T-helper 9 cell (primary cell): ENCODE measurements at places on chromosomes 6 and 20.

- no peak for DNase-seq
These were observed 24.5 kb downstream of the YTHDF1 start for GRCh38 chr20:63191400-63191799.

DNA sequence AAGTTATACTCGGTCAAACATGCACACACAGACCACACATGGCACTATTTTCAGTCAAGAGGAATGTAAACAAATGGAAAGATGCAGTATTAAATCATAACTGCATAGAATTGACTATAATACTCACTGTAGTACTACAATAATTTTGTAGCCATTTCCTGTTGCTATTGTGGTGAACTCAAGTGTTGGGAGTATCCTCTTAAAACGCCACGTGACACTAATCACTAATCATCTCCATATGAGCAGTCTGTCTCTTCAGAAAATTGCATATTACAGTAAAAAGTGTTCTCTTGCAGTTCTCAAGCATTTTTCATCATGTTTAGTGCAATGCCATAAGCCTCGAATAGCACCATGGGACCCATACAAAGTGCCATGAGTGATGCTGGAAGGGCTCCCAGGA, 258.7 kb upstream of the ID4 start:
- no peak for DNase-seq

DNA sequence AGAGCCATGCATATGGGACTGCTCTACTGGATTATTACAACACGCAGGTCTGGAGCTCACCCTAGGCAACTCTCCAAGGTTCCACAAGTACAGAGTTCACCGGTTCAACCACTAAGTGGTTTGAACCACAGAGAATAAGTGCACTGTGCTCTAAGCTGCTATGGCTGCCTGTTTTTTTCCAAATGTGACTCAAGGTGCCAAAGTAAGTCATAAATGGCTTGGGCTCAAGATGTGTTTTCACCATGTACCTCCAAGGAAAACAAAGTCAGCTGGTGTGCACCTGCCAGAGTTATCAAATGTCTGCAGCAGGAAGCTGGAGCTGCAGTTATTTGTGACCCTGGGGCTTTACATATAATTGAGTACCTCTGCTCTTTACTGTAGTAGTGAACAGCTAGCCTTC, 76.7 kb downstream of the PREP start:
- no peak for DNase-seq

DNA sequence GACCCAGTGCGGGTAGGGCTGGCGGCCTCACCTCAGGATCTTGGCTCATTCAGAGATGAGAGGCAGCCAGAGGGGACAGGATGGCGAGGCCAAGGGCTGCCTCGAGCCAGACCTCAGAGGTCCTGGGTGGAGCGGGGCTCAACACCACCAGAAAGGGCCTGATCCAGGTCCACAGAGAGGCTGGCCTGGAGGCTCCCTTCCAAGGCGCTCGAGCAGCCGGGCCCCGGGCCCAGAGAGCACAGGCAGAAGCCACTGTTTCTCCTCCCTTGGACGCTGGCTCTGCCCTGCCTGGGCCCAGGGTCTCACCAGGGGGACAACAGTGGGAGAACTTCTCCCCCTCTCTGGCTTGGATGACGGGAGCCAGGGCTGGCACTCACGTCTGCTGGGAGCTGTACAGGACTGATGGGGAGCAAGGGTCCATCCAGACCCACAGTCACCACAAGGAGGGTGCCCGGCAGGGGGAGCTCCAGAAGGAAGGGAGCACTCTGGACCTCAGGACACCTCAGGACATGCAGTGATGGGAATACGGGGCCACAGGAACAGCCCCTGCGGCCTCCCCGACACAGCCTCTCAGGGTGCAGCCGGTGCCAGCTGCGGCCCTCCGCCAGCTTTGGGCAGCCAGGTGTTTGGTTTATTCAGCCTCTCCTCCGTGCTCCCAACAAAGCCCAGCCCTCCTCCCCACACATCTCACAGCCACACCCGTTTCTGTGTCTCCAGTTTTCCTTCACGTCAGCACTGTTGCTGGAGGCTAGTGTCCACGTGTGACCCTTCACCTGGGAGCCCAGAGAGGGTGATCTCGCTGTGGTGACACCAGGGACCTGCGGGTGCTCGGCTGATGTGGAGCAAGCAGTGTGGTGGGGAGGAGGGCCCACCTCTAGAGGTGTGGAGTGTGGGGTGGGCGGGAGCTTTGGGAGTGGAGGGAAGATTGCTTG, 8.7 kb downstream of the RPS21 start:
- no peak for DNase-seq

DNA sequence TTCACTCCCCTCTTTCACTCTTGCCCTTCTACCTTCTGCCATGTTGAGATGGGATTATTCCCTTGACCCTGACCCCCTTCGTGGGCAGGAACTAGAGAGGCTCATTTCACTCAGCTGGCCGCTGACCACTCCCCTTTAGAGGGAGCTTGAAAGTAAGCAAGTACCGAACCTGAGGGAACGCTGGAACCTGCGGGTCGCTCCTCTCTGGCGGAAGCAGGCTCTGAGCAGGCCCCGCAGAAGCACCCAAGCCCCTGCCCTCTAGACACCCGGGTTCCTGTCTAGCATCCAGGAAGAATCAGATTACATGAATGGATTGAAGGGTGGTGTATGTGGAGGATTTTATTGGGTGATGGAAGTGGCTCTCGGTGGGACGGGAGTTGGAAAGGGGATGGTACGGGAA, 11.9 kb upstream of the MYCT1 start:
- no peak for DNase-seq

GRCh38 chr20:62066339-62066982, 780 bp upstream of the TAF4 start:
- no peak for DNase-seq

DNA sequence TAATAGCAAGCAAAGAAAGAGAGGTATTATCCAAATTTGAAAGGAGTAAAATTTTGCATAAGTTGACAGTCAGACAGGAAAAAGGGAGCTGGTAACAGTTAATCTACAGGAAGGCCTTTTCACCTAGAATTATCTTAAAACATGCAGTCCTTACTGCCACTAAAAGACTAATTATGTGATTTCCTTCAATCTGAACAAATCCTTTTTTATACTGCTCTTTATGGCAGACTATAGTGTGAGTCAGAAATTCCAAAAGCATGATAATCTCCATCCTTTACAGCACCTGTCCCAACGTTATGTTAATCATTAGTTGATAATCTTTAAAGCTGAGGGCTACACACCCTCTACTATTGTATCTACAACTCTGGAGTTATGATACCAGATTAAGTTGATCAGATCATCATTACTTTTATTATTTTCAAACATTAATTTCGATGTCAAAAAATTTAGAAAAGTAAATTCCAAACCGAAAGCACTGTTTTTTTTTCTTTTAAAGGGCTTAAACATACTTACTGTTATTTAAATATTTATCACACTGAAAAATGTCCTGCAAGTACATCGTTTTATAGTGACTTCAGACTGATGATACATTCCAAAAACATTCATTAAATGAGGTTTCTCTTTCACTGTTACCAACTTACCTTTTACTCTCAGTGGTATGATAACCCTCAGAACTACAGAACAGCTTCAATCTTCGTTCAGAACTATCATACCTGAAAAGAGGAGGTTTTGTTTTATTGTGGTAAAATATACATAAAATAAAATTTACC, 33.2 kb upstream of the AKAP7 start:
- no peak for DNase-seq

GRCh38 chr6:126111327-126111726, 125.0 kb downstream of the TRMT11 start:
- no peak for DNase-seq

- no peak for DNase-seq
These were observed 25.7 kb upstream of the HINT3 start for GRCh38 chr6:125930765-125931418.

DNA sequence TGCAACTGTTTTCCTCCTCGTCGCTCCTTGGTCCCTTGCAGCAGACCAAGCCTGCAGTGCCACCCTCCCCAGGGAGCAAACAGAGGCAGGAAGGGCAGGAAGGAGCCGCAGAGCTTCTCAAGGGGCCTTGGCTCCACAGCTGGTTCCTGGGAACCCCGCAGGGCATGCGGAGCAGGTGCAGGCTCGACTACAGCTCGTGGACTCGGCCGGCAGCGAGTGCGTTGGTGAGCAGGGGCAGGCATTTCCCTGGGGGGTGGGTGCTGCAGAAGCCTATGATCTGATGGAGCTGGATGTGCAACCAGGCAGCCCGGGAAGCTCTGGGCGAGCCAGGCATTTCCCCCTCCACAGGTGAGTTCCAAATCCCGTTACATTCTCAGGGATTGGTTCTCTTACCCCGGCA, 37.1 kb downstream of the FRMD1 start:
- no peak for DNase-seq

- no peak for DNase-seq
These were observed 25.4 kb upstream of the ASIP start for GRCh38 chr20:34215711-34216381.

GRCh38 chr6:31272436-31272835, 544 bp upstream of the HLA-C start:
- DNase-seq = no peak
